ENCODE measurements at places on chromosomes 1 and 21.

DNA sequence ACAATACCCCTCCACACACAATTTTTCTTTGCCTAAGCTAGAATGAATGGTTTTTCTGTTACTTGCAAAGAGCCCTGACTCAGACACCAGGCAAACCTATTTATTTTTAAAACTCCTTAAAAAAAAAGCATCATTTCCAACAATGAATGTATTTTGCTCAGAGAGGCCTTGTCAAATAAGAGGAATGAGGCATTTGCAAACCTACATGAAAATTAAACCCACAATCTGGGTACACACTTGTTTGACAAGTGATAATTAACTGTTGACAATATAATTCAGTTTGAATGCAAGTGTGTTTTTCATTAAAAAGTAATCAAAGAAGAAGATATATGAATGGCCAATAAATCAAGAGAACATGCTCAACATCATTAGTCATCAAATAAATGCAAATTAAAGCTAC, 339.5 kb downstream of the PTPRU start:
- no peak for DNase-seq

DNA sequence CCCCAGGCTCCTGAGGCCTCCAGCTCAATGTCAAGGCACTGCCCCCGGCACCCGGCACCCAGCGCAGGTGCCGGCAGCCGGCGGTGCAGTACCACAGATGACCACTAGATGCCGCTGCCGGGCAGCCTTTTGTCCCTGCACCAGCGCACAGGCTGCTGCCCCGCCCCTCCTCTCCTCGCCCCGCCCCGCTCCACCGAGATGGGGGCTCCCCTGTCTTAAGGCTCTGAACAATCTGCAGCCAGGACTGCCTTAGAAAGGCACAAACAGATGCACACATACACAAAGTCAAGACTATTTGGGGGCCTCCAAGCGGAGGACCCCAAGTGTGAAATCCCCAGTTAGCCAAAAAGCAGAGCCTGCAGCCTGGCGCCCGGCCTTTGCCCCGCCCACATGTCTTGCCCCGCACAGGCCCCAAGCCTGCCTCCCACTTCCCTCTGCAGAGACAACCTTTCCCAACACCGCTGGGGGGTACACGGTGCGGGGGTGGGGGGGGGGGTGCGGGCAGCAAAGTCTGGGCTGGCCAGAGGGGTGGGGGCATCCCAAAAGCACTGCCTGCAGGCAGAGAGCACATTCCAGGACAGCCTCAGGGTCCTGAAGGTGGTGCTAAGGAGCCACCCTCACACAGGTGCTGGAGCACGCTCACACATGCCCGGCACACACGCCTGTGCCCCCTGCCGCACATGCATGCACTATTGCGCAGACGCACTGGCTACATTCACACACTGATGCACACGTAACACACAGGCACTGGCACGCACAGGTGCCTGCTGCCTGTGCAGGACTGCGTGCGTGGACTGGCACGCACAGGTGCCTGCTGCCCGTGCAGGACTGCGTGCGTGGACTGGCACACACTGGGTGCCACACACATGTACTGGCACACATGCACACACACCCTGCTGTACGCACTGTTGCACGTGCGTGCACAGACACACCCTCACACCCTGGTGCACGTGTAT, 37.1 kb downstream of the ARHGEF16 start:
- peak; percentile 81 for DNase-seq

DNA sequence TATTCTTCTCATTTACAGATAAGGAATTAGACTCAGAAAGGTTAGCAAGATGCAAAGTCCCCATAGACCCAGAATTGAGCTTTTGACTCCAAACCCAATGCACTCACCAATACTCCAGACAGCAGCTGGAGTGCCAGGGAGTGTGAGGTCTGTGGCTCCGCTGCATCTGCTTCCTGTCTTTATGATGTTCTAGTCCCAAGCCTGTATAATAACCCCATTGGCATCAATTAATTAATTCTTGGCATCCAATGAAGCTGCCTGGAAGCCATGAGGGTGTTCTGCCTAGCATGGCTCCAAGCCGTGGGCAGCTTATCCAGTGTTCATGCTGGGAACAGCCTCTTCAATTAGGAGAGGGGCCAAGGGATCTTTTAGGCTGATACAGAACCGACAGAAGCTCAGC, 188.7 kb downstream of the GIPC2 start:
- DNase-seq, result no peak

- no peak for DNase-seq
Observed at GRCh38 chr1:110746644-110747259, 72.0 kb upstream of the KCNA3 start.

DNA sequence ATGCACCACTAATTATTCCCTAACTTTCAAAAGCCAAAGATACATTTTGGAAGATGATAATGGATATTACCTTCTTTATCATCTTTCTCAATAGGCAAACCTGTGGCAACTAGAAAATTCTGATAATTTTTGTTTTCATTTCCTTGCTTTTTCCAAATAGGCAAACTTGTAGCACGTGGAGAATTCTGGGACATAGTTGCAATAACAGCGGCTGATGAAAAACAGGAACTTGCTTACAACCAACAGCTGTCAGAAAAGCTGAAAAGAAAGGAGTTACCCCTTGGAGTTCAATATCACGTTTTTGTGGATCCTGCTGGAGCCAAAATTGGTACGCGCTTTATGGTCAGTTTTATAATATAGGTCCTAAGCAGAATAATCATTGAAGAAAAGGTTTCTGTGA, 1.5 kb downstream of the FPGT start:
- no peak for DNase-seq

DNA sequence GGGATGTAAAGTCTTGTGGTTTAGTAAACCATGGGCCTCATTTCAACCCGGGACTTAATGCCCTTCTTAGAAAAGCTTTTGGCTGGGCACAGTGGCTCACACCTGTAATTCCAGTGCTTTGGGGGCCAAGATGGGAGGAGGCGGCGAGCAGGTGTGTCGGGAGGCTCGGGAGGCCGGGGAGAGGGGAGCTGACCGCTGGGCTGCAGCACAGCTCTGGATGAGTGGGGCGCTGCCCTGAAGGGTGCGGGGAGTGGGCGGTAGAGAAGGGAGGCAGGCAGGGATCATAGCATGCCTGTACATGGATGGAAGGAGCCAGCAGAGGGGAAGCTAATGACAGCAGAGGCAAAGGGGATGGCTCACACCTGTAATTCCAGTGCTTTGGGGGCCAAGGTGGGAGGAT, 31.0 kb downstream of the LHX4 start:
- DNase-seq, result no peak

- no peak for DNase-seq
Observed at GRCh38 chr1:92623187-92623778, 136.6 kb upstream of the GFI1 start.

DNA sequence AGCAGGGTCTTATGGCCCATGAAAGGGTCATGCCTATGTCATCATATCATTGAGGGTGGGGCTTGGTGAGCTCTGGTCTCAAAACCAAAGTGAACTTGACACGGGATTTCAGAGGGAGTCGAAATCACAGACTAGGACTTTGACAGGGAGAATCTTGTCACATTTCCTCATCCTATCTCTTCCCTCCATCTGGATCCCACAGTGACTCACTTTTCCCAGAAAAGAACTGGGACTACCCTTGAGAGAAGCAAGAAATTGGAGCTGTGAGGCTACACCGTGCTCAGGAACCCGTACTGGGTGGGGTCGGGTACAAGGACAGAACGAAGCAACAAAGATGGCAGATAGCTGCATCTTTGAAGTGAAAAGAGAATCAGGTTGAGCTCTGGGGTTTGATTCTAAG, 69.5 kb downstream of the ZSCAN20 start:
- no peak for DNase-seq

- no peak for DNase-seq
Observed at GRCh38 chr1:2133879-2134215, 60.7 kb downstream of the FAAP20 start.

- no peak for DNase-seq
Observed at GRCh38 chr1:2288816-2289536, 60.9 kb downstream of the SKI start.

- peak; percentile 42 for DNase-seq
Observed at GRCh38 chr1:115976062-115976920, at the start of gene SLC22A15. Gene SLC22A15, plus strand, starts transcription at chr1:115976513. Its CDS starts 115 bp downstream, at chr1:115976628.

DNA sequence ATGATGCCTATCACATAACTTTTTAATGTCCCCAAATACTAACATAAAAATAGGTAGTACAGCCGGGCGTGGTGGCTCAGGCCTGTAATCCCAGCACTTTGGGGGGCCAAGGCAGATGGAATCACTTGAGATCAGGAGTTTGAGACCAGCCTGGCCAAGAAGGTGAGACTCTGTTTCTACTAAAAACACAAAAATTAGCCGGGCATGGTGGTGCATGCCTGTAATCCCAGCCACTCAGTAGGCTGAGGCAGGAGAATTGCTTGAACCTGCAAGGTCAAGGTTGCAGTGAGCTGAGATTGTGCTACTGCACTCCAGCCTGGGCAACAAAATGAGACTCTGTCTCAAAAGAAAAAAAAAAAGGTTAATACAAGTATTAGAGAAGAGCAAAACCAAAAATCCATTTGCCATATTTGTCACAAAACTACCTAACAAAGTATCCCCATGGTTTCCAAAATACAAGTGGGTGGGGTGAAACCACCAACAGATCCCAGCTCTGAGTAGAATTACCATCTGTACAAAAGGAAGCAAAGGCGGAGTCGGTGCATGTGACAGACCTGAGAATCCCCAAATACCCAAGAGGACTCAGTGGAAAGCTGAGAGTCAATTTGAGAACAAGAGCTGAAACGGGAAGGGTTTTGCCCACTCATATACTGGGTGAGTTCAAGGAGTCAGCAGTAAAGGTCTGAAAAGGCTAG, 113.2 kb downstream of the TOMM20 start:
- no peak for DNase-seq

GRCh38 chr1:227175611-227176010, 142.7 kb downstream of the CDC42BPA start:
- no peak for DNase-seq

DNA sequence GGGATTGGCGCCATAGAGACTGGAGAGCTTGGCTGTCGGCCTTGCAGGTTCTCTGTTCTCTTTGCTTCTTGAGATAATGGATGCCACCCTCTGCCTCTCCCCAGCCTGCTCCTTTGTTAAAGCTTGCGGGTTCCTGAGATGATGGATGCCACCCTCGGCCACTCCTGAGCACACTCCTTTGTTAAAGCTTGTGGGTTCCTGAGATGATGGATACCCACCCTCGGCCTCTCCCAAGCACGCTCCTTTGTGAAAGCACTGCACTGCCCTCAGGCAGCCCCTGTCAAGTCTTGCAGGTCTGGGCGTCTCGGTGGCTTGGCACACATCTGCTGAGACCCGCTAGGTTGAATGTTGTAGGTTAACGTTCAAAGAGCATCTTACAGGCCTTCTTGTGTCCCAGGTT, 76.5 kb downstream of the SCCPDH start:
- DNase-seq, result no peak

GRCh38 chr1:225299624-225300023, 128.2 kb downstream of the LBR start:
- DNase-seq, result no peak

- no peak for DNase-seq
Observed at GRCh38 chr1:20400341-20401177, 85.5 kb downstream of the CAMK2N1 start.

DNA sequence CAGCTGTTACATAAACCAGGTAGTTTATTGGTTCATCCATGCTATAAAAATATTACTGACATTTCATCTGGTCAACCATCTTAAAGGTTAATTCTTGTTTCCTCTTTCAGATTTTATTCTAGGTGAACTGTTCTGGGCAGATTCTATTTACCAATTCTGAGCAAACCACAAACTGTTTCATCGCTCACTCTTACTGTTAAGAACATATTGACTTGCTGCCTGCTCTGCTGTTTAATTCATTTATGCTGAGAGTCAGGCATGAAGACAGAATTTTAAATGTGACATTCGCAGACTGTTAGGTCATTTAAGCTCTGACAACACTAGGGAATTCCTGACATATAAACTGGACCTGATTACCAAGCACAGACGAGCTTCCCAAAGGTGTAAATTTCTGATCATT, 98.3 kb downstream of the PIGK start:
- no peak for DNase-seq

DNA sequence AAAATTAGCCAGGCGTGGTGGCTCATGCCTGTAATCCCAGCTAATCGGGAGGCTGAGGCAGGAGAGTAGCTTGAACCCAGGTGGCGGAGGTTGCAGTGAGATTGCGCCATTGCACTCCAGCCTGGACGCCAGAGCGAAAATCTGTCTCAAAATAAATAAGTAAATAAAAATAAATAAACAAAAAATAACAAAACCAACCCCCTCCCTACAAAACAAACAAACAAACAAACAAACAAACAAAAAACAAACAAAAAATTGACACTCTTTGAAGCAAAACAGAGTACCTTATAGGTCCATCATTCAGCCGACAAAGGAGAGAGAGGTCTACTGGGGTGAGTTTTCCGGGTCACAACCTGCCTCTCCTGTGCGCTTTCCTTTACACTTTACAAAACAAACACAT, 5.4 kb upstream of the KDF1 start:
- DNase-seq, result no peak

GRCh38 chr1:234617986-234618736, 8.2 kb upstream of the IRF2BP2 start:
- no peak for DNase-seq

DNA sequence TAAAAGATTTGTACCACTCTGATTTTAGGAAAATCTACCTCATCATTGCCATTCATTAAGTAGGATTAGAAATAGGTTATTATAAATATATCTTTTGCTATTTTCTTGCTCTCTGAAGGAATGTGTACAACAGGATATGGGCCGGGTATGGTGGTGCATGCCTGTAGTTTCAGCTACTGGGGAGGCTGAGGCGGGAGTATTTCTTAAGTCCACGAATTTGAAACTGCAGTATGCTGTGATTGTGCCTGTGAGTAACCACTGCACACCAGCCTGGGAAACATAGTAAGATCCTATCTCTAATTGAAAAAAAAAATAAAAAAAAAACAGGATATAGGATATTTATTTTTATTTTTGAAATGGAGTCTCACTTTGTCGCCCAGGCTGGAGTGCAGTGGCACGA, 50.0 kb downstream of the CLIC4 start:
- no peak for DNase-seq

- no peak for DNase-seq
Observed at GRCh38 chr1:1989789-1990188, 13.8 kb downstream of the CFAP74 start.

GRCh38 chr1:74399249-74399648, 113.2 kb downstream of the LRRC53 start:
- no peak for DNase-seq

DNA sequence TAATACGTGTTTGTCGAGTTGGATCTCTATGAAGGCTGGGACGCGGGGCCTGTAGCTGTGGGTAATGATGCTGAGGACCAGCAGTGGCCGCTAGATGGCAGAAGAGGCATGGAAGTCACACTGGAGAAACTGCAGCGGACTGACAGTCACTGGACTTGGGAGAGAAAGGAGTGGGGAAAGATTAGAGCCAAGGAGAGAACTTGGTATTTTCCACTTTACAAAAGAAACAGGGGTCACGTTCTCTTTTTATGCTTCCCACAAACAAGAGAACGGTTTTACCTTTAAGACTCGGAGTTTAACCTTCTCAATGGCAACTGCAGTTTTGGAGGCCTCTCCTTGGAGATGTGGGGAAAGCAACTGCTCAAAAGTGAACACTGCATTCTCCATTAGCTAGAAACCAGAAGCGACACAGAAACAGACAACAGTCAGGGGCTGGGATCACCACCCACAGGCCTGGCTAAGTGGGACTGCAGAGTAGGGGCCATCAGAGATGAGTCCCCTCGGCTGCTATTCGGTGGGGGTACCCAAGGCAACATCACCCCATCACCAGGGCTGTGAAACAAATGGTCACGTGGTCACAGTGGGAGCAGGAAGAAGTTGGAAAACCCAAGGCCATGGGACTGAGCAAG, 51.1 kb upstream of the EDEM3 start:
- DNase-seq, result peak; percentile 88

- no peak for DNase-seq
Observed at GRCh38 chr1:90359994-90360393, 357.1 kb downstream of the BARHL2 start.

GRCh38 chr1:103108376-103109150, at the start of gene COL11A1:
Gene COL11A1, minus strand, starts transcription at chr1:103108522. Its CDS starts 344 bp downstream, at chr1:103108178.
- no peak for DNase-seq
